ENCODE measurements at places on chromosomes 12 and 14.

GRCh38 chr12:129696405-129696804 lies 207.4 kb downstream of the TMEM132D start:
- no peak for DNase-seq

DNA sequence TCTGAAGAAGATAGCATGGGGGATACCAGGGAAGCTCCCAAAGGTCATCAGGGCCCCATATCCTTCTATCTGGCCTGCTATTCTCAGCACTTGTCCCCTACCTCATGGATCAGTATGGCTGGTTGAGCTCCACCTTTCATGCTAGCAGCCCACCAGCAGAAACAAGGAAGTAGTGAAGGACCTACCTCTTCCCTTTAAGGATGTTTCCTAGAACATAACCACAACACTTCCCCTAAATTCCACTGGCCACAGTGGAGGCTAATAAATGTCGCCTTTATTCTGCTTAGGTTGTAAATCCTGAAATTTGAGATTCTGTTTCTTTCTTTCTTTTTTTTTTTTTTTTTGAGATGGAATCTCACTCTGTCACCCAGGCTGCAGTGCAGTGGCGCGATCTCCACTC lies 128.6 kb upstream of the PARP11 start:
- no peak for DNase-seq

DNA sequence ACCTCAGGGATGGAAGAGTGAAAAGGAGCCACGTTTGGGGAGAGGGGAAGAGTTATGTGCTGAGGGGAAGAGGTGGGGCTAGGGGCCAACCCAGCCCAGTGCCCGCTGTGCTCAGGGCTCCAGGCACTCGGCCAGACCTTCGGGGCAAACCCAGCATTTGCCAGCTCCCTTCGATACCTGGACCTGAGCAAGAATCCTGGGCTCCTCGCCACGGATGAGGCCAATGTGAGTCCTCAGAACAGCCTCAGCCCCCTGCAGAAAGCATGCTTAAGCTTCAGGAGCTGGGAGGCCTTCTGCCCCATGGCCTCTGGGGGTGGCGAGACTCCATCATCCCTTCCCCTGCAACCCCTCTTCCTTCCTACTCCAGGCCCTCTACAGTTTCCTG lies 5.0 kb downstream of the CARMIL3 start:
- no peak for DNase-seq

- DNase-seq, result no peak
These were observed 20.5 kb downstream of the DERA start for GRCh38 chr12:15931590-15932053.

DNA sequence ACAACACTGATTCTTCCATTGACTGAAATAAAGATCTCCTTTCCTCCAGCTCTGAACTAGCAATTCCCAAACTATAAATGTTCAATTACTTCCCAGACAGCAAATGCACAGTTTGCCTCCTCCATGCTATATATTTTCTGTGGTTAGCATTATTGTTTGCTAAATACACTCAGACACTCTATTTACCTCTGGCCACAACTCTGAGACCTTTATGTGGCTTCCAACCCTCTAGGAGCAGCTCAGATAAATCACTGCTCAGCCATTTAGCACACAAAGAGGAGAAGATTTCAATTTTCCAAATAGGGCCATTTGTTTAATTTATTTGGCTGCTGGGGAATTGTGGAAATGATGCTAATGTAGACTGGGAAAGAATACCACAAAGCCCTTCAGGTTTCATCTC lies 202.0 kb downstream of the SPTSSA start:
- no peak for DNase-seq

GRCh38 chr12:74741112-74741511 lies 203.5 kb downstream of the ATXN7L3B start:
- DNase-seq, result no peak

DNA sequence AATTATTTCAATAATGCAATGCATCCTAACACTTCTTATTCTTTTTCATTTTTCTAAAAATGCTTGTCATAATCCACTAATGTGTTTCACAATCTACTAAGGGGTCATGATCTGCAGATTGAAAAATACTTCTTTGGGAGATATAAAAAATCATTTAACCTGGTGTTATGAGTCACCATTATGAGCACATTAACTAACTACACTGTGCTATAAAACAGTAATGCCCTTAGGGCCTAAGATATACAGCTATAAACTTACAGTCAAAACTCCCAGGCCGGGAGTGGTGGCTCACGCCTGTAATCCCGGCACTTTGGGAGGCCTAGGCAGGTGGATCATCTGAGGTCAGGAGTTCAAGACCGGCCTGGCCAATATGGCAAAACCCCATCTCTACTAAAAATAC lies 14.2 kb downstream of the ATXN2 start:
- DNase-seq, result no peak

DNA sequence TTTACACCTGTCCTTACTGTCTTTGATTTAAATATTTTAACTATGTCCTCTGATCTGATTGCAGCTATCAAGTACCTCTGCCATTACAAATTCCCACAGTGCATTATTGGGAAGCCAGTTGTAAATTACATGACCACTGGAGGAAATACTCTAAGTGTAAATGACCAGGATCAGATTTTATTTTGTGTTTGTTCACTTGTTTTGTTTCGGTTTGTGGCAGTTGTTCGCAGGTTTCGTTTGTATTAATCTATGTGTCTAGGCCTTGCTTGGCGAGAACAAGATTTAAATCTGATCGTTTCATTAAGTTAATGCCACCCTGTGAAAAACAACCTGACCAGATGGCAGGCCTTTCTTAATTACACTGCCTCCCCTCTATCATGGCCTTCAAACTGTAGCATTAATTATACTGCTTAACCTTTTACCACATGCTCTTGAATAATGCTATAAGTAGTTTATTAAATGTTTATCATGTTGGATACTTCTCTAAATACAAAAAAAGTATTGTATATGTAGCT lies 990.1 kb downstream of the TMTC2 start:
- DNase-seq, result no peak

Data from NCI-H187 (cell line).